Cortex of kidney (tissue), 1 donor: ENCODE measurements at places on chromosomes 6 and 20.

DNA sequence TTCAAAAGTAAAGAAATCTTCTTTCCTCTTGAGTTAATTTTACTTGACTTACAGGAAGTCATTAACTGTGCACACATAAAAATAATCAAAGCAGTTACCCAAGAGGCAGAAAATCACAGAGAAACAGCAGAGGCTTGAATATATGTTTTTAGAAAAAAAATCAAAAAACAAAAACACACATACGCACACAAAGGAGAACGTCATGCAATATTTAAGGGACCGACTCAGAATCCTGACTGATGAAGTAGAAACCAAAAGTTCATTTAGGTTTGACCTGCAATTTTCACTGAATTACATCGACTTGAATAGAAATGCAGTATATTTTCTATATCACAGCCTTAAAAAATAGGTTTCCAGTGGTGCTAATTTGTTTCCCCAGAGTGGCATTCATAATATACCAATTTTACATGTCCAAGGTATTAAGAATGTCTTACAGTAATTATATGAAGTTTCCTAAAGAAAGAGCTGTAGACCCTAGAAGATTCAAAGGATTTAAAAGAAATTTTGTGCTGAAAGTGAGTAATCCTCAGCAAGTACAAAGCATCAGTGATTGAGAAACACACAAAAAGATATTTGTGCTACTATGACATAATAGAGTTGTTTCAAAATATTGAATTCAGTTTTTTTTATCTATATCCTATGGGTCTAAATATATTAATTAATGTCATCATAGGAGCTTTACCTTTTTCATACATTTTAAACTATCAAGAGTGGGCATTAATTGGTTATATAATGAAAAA is 358.5 kb upstream of the RUNX2 start:
- DNase-seq, result no peak

DNA sequence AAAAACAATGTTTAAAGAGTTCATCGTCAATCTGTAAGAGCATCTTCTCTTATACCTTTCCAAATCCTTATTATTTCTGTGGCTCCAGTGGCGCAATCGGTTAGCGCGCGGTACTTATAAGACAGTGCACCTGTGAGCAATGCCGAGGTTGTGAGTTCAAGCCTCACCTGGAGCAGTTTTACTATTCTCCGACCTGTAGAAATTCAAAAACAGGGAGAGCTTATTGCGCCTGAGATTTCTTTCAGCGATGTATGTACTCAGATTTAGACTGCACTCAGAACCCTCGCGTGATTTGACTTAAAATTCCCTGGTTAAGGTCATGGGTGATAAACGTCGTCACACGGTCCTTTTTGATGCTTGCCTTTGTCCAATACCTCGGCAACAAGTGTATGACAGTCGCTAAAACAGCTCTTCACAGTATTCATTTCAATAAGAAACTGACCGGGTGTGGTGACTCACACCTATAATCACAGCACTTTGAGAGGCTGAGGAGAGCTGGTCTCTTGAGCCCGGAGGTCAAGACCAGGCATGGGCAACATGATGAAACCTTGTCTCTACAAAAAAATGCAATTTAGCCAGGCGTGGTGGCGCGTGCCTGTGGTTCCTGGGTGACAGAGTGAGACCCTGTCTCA is 11.9 kb downstream of the GPX5 start:
- no peak for DNase-seq

DNA sequence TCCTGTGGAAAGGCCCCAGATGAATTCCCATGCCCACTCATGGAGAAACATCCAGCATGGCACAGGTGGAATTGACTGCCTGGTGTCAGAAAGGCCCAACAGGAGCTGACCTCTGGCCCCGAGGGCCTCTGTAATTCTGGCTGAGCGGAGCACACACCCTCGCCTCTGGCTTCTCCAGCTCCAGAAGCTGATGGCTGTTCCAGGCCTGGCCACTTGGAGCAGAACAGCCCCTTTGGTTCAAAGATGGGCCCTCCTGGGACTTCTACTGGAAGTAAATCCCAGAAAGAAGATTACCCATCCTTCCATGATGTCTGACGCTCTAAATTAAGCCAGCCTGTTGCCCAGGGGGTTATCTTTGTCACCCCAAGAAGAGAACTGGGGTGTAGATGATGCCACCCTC is 275.1 kb upstream of the CDH4 start:
- DNase-seq, result no peak

- DNase-seq, result no peak
These were observed 9.6 kb upstream of the LY6G5C start for GRCh38 chr6:31690231-31691077.

DNA sequence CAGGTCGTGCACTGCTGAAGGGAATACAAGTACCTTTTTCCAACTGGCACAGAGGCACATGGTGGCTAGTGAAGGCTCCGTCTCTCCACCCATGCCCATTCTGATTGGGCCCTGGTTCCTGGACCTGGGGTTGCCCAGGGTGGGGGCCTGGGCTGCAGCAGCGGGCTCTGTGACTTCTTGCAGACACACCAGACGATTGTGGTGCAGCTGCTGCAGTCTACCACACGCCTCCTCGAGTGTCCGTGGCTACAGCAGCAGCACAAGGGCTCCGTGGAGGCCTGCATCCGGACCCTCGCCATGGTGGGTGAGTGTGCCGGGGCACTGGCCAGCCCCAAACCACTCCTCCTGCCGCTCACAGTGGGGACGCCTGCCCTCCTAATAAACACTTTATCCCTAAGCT is 29.2 kb downstream of the UQCC2 start:
- DNase-seq, result no peak

GRCh38 chr6:150269130-150269856 is 99.5 kb upstream of the IYD start:
- DNase-seq, result no peak

- DNase-seq, result no peak
These were observed 22.6 kb upstream of the TINAG start for GRCh38 chr6:54285595-54285994.

GRCh38 chr6:135163440-135163738 is 17.7 kb upstream of the MYB start:
- no peak for DNase-seq

DNA sequence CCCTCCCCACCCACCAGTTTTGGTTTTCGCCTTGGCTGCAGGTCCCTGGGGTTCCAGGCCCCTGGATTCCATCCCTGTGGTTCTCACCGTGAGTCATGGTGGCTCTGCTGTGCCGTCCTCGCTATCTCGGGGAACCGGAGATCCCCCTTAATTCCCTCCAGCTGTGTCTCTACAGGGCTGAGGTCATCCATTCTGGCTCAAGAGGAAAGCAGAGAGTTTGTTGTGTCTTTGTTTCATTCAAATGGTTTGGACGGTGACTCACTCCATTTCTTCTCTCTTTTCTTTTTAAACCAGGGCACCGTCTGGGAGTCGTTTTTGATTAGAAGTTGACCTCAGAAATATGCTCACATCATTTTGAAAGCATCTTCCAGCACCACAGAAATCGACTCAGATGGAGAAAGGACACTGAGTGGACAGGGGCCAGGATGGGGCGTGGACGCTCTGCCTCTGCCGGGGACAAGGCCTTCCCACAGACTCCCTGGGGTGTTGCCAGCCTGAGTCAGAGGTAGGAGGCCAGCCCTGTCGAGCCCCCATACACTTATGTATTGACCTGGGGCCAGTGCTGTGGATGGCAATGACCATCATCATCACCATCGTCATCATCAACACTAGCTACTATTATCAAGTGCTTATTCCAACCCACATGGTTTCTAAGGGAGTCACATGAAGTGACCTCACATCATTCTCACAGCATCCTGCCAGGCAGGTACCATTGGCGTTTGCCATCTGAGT is 176.2 kb downstream of the NFATC2 start:
- no peak for DNase-seq

DNA sequence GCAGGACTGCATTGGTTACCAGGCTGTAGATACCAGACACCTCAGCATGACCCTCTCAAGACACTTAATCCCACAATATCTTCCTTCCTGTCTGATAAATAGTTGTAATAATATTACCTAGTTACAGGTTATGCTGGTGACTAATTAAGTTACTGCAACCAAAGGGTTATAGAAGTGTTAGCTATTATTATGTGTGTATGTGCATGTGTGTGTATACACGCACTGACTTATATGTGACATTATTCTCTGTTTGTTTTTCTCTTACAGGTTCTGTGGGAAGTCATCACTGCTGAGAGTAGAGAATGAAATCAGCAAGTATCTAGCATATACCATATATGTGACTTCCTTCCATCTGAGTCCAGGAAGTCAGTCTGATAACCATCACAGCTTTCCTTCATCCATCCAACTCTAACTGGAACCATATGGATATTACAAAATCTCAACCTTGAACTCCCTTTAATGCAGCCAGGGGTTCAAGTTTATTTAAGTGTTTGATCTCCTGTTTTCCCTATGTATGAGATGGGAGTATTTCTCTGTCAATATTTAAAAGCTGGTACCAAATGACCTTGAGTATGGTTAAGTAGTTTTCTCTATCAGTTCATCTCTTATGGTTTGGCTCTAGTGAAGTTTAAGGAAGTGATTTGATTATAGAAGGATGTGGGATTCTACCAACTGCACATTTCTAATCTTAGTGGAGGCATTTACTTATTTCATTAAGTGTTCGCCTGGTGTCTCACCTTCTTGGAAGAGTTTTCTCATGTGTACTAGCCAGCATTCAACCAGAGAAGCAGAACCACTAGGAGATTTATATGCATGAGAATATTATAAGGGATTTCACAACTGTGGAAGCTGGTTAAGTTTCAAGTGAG is 313.2 kb downstream of the HIVEP2 start:
- no peak for DNase-seq

GRCh38 chr6:125974214-125974866 is 12.0 kb upstream of the TRMT11 start:
- no peak for DNase-seq

- DNase-seq, result no peak
These were observed 75.4 kb upstream of the ECI2 start for GRCh38 chr6:4210629-4211419.

DNA sequence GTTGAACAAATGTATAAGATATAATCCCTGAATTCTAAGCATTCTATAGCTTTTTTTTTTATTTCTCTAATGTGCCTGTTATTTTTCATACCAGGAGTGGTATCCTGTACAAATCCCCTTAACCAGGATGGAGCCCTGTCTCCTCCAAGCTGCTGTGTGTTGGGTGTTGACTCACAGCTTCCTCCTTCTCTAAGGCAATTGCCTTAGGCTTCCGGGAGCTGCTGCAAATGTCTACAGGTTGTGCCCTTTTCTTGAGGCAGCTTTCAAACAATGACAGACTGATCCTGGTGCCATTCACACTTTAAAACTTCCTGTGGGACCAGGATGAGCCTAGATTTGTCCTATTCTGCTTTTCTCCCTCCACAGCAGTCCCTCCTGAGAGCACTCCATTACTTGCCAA is 173.2 kb downstream of the BTBD3 start:
- DNase-seq, result no peak

DNA sequence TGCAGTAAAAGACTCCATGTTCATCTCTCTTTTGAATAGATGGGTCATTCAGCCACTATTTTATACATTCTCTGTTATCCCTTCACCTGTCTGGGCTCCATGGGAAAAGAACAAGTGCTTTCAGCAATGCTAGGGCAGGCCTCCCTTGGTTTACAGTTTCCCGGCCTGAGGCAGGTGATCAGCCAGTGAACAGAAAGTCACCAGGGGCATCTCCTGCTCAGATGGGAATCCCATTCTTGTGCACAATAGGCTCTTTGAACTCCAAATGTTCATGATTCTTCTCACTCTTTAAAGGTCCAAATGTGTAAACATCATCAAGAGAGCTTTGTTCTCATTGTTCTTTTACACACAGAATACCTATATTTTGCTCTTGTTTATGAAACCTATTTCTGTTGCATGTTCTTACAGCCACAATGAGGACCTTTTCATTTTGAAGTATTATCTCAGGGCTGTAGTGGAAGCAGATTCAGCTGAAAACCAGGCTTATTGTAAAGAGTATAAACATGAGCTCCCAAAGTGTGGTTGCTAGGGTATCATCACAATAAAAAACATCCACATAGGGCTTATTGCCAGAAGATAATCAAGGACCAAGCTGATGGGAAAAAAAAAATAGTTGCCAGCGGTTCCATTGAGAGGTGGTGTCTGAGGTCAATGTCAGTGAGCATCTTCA is 267.1 kb upstream of the SGK1 start:
- DNase-seq, result no peak

- DNase-seq, result no peak
These were observed 60.2 kb upstream of the RNF144B start for GRCh38 chr6:18326980-18327379.

DNA sequence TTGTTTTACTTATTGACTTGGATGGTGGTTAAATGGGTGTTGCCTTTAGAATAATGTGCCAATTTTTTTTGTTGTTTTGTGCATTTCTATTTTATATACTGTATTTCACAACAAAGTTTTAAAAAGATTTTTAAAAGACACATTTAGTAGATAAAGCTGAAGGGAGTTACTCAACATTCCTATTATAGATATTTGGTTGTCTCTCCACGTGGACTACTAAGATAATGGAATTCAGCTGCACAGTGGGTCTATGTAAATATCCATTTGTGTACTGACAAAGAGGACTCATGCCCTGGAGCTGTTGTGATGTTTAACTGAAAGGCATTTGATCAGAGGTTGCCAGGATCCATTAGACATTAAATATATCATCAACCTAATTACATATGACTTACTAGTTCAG is 23.2 kb upstream of the FAM135A start:
- DNase-seq, result no peak

GRCh38 chr20:23049201-23050075 is at the start of gene THBD:
Gene THBD, minus strand, starts transcription at chr20:23049672. Its CDS starts 168 bp downstream, at chr20:23049504.
- no peak for DNase-seq

- DNase-seq, result no peak
These were observed 272.2 kb upstream of the FOXQ1 start for GRCh38 chr6:1039746-1040145.

DNA sequence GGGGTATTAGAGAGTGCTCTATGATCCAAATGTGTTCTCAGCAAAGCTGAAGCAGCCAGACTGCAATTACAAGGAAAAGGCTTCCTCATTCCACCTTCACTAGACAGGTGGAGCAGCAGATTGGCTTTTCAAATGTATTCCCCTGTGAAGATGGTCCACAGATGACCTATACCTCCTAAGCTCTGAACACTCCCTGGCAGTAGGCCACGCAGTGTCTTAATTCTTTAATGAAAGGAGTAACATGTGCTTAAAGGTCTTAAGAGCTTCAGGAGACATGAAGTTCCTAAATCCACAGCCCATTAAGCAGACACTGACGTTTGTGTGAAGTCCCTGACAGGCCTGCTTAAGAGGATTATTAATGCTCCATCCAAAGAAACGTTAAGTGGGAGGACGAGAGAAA is 138.9 kb upstream of the NUP153 start:
- DNase-seq, result no peak

GRCh38 chr6:122130026-122130348 is 269.5 kb upstream of the HSF2 start:
- no peak for DNase-seq

- no peak for DNase-seq
These were observed 19.7 kb upstream of the HLA-DRB1 start for GRCh38 chr6:32609391-32609730.

GRCh38 chr6:54335871-54336270 is 27.6 kb downstream of the TINAG start:
- DNase-seq, result no peak

- DNase-seq, result no peak
These were observed 39.3 kb downstream of the GFOD1 start for GRCh38 chr6:13447949-13448724.

- DNase-seq, result no peak
These were observed 301.2 kb downstream of the RNGTT start for GRCh38 chr6:88662163-88662580.
